Hepatocyte (in vitro differentiated cells): ENCODE measurements at places on chromosomes 13 and 19. TPM values are rescaled to one million over a fixed set of nuclear protein-coding genes. Genes with fewer than 3 reads are reported as not detected.

Gene KL
- 1.6 and 1.7 TPM in 2 replicates for total RNA-seq

DNA sequence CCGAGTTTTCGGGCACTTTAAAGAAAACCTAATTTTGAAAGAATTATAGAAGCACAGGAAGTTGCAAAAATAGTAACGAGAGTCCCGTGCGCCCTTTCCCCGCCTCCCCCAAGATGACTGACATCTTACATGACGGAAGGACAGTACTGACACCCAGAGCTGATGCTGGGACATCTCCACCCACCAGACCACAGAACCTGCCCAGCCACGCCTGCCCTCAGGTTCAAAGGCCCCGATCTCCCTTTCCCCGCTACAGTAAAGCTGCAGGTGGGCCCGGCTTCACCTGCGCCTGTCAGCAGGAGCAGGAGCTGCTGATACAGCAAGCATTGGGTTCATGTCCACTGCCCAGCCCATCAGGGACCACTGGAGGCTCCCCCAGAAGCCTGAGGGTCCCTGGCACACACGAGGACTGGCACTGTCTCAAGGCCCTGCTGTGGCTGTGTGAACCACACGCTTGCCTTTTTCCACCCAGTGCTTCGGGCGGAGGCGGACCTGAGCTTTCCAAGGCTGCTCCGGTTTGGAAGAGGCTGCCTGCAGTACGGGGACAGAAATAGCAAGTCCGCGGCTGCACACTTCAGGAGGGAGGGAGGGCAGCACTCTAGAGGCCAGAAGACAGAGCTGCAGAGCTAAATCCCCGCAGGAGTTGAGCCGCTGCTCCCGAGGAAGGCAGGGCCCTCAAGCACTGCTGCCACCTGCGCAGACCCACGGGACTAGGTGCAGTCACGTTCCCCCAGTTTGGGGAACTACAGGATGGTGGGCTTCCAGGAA, 8.7 kb downstream of the MAP2K2 start:
- DNase-seq, result no peak
- H3K36me3 ChIP-seq, result no peaks in the 10 kb centered on the region
- H3K27ac ChIP-seq, result no peak overlapping the region

- H3K4me3 ChIP-seq, result no peak overlapping the region
- H3K27ac ChIP-seq, result peak overlapping the region; percentile 81
- peaks cover 26% of the 10 kb centered on the region for H3K4me1 ChIP-seq
- peak; percentile 56 for DNase-seq
These were observed 41.4 kb upstream of the SERP2 start for GRCh38 chr13:44331912-44332851.

GRCh38 chr13:107838588-107839161, 376.7 kb downstream of the LIG4 start:
- H3K27ac ChIP-seq, result no peak overlapping the region
- no peaks in the 10 kb centered on the region for H3K4me1 ChIP-seq
- H3K4me3 ChIP-seq, result no peak overlapping the region
- no peaks in the 10 kb centered on the region for H3K36me3 ChIP-seq

Gene FFAR3
- 0.80 and 1.6 TPM in 2 replicates for total RNA-seq
